ENCODE measurements at places on chromosomes 6 and 20. TPM values are rescaled to one million over a fixed set of nuclear protein-coding genes. Genes with fewer than 3 reads are reported as not detected.

Gene LCA5
- 0.26 TPM for total RNA-seq

Gene GJA10
- total RNA-seq: not detected

Gene CGA
- 0.29 TPM for total RNA-seq

Gene CALHM6
- not detected for total RNA-seq

Gene SPATS1
- not detected for total RNA-seq

Gene RAB32
- 46.2 TPM for total RNA-seq

Gene TTLL9
- 0.14 TPM for total RNA-seq

Gene FKBP1C
- 2.0 TPM for total RNA-seq

Gene TSHZ2
- total RNA-seq: not detected

Gene CTCFL
- total RNA-seq: not detected

Gene PACRG
- total RNA-seq: not detected

Gene OR2H2
- total RNA-seq: not detected

Gene FGD2
- not detected for total RNA-seq

Gene MYT1
- total RNA-seq: 0.03 TPM

Gene ADTRP
- total RNA-seq: 1.0 TPM

Gene RCAN2
- not detected for total RNA-seq

Gene PAK5
- not detected for total RNA-seq

Gene TULP4
- total RNA-seq: 6.8 TPM

Gene C6orf163
- 0.36 TPM for total RNA-seq

Gene TRDN
- not detected for total RNA-seq

Gene CRISP3
- not detected for total RNA-seq

Gene OR2B6
- not detected for total RNA-seq

Gene SLC35B3
- total RNA-seq: 7.7 TPM

Gene SAMD10
- not detected for total RNA-seq

Gene CFAP61
- 0.92 TPM for total RNA-seq

Gene C4B
- total RNA-seq: 0.56 TPM

Gene ABHD16B
- total RNA-seq: not detected

Gene LY6G5C
- 0.77 TPM for total RNA-seq

Gene RHAG
- total RNA-seq: 0.10 TPM

Measured in A549 treated with RU486 at 1 μM for 4 hours (cell line).